ENCODE measurements at places on chromosomes 7 and 10. TPM values are rescaled to one million over a fixed set of nuclear protein-coding genes. Genes with fewer than 3 reads are reported as not detected.
A peak's percentile ranks its signal among the peaks of the same experiment; 100 is the strongest.

SPDYE18 gene
- 0.50 TPM for total RNA-seq

SCRN1 gene
- total RNA-seq: 32.1 TPM

TCERG1L gene
- total RNA-seq: not detected

LFNG gene
- 8.7 TPM for total RNA-seq

DNA sequence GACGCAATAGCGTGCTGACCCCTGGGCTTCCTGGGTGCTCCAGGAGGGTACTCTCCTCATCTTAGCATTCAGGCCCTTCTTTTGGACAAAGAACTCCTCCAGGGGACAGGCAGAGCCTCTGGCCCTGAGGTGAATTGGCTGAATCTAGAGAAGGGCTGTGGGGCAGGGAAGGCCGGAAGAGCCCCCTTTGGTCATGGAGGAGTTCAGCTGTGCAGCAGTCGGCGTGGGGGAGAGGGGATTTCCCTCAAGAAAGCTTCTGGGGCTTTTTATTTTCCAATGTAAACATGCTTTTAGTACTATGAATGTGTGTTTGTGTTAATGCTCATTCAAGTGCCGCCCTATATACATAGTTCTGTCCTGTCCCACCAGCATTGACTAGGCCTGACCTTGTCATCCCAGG is 38.8 kb downstream of the FIGNL1 start:
- DNase-seq: no peak

CPEB3 gene
- total RNA-seq: 11.4 TPM

TMEM273 gene
- total RNA-seq: 14.6 TPM

DNA sequence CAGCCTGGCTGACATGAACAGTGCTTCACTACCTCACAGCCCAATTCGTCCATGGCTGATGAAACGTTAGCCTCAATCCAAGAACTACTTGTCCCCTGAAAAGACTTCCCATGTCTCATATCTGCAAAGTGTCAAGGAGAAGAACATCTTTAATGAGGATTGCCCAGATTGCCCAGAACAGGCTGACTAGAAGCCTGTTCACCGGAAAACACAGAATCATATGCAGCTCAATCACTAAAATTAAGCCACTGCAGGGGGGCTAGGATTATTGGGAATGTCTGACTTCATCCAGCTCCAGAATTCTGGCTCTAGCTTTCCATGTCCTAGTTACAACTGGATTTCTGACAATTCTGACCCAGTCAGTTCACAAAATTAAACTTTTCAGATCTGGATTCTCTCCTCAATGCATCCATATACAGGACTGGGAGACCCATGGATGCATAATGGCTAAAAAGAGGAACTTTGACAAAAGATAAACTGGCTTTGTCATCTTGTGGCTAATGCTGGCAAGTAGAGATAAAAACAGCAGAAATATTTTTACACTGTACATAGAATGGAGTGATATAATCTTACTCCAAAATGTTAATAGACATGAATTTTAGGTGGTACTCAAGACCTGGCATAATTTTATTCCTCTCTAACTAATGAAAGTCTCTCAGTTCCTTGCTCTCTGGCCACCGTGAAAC is 467.0 kb upstream of the POT1 start:
- DNase-seq: no peak

NAT16 gene
- total RNA-seq: not detected

PIP gene
- not detected for total RNA-seq

- no peak for DNase-seq
Measured at GRCh38 chr7:129772646-129773280, 161.2 kb downstream of the NRF1 start.

- no peak for DNase-seq
Measured at GRCh38 chr7:83105948-83106347, 56.7 kb downstream of the PCLO start.

STK31 gene
- 0.21 TPM for total RNA-seq

GRCh38 chr7:84490661-84491060 is 296.1 kb upstream of the SEMA3A start:
- DNase-seq: no peak

GRCh38 chr7:91358303-91358702 is 94.1 kb downstream of the FZD1 start:
- no peak for DNase-seq

DNA sequence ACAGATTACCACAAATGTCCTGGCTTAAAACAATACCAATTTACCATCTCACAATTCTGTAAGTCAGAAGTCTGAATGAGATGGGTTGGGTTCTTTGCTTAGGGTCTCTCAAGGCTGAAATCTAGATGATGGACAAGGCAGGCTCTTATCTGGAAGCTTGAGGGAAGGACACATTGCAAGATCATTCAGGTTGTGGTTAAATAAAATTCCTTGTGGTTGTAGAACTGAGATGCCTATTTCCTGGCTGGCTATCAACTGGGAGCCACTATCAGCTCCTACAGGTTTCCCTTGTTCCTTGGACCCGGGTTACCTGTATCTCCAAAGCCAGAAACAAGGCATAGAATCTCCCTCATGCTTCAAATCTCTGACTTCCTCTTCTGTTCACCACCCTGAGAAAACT is 148.4 kb downstream of the MDFIC start:
- DNase-seq: no peak

DNA sequence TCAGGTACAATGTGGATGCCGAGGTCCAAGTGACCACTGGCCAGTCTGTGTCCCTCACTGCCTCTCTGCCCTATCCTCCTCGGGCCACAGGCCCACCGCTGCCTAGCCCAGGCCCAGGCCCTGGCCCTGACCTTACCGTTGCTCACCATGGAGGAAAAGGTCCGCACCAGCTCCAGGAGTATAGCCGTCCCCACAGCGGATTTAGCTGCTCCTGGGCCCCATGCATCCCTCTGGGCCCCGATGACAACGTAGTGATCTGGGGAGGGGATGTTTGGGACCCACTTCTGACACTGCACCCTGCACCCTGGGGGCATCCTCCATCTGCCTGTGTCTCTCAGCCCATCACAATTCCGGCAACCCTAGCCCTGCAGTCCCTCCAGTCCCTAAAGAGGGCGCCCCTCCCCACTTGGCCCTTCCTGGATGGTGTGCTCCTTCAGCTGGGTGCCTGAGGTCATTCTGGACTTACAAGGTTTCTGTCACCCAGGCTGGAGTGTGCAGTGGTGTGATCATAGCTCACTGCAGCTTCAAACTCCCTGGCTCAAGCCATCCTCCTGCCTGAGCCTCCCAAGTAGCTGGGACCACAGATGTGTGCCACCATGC is 12.1 kb downstream of the TFR2 start:
- no peak for DNase-seq

DNA sequence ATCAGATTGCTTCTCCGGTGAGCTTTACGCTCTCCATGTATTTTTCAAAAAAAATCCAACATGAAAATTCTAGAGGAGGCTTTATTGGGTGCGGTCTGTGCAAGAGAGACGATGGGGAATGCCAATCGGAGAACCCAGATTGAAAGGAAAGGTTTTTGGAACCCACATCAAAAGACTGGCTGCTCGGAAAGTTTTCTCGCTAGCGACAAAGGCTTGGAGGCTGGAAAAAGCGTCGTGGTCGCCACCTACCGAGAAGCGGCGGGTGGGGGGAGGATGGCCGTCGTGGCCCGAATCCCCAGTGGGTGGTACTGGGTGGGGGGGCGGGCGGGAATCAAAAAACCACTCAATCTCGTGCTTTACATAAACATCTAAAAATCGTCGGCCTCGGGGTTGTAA is 1.1 kb upstream of the GTF2I start:
- DNase-seq: peak; percentile 62

- DNase-seq: no peak
Measured at GRCh38 chr7:66326501-66327215, 121.5 kb downstream of the TPST1 start.

KIAA1549 gene
- total RNA-seq: 1.5 TPM

- no peak for DNase-seq
Measured at GRCh38 chr7:28939367-28939766, 18.8 kb downstream of the TRIL start.

DNA sequence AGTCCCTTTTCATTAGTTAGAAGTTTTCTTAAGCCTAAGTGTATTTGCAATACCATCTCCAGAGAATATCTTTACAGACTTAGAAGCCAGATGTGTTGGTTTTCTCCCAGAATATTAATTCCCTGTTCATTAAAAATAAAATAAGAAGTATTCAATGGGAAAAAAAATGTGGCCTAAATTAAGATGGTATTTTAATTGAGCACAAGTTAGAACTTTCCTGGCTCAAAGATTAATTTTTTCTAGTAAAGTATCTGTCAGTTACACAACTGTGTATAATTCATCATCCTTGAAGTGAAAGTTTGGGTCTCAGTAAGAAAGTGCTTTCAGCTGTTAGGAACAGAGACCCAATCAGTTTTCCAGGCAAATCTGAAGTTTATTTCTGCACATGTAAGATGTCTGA is 1179.5 kb upstream of the C7orf33 start:
- DNase-seq: no peak

DNA sequence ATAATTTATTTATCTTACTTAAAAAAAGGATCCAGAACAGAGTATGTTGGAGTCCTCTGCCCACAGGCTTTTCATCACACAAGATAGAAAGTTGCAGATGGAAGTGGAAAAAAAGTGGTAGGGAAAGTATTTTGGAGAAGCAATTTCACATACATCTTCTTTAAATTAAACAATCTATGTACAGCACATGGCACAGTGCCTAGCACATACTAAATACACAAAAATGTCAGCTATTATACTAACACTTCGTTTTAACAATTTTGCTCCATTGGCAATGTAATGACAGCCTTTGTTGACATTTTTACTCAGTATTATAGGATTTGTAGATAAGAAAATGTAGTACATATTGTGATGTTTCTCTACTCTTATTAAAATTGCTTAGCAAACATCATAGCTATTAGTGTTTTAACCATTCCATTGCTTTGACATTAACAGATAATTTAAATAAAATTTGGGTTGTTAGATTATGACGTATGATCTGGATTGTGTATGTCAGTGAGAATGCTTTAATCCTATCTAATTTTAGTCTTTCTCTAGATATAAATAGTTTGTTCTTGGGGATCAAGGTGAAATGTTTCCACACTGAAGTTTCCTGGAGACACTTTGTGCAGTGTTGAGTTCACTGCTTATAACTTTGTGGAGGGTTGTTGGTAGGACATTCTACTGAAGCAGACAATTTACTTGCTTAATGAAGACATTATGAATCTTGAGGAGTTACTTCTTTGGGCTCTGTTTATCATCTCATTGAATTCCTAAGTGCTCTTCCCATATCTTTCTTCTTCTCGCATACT is 202.8 kb upstream of the DKK1 start:
- DNase-seq: no peak

DNA sequence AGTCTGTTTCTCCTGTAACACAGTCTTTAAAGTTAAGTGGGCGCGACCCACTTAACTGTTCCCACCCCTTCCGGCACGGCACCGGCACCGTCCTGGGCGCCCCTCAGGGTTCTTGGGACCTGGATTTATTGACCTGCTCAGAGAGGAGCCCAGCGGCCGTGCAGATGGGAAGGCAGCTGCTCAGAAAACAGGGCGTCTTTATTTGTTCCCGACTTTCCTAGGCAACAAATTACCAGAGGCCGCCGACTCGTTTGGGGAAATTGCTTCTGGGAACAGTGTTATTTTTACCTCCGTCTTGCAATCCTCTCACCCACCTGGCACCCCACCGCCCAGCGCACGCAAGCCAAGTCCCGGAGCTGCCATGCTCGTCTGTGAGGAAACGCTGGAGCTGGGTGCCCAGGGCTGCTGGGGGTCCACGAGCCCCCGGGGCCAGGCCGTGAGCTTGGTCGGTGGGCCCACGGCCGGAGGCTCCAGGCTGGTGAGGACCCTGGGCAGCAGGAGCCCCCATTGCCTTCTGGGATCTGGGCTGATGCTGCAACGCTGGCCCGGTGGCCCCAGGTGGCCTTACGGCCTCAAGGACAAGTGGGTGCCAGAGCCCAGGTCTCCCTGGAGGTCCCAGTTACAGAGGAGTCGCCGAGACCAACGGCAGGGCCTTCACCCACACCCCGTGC is 14.9 kb upstream of the ADGRA1 start:
- DNase-seq: no peak

SPDYE11 gene
- not detected for total RNA-seq

BLOC1S2 gene
- total RNA-seq: 19.9 TPM

DNA sequence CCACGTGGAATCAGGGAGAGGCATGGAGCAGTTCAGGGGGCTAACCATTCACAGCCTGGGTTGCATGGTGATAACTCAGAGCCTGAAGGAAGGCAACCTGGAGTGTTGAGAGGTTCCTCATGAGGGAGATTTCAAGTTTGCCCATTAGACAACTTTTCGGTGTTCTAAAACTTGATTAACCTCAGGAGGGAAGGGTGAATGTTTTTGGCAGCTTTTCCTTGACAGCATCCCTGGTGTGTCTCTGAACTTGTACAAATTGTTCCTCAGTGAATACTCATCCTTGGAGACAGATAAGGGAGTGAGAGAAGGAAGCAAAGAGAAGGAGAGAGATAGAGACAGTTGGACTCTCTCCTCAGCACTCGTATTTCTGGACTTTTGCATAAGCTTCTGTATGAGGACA is at the start of gene OR9A4:
Gene OR9A4 (plus strand): TSS at position 301 of the 400 bp plus-strand sequence. CDS start 2,477 bp downstream, outside the sequence.
- DNase-seq: no peak

GDF2 gene
- not detected for total RNA-seq

DNA sequence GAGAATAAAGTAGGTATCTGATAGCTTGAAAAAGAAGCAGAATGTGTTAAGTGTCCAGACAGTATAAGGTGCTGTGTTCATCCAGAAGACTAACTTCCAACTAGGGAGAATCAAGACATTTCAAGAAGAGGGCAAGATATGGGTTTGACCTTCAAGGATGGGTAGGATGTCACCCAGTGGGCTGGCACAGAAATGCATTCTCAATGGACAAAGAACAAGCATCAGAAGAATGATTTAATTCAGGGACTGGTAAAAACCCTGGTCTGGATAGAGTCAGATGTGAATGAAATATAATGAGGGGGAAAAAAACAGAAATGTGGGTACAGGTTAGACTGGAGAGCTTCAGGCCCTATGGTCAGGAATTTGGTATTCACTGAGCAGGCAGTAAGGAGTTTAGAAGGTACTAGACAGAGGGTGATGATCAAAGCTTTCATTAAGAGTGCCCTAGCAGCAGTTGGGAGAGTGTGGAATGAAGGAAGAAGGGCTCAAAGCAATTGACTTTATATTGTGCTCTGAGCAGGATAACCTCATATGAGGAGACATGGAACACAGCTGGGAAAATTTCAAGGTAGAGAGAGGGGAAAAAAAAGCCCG is 180.7 kb upstream of the ANK3 start:
- DNase-seq: no peak

GRCh38 chr7:42722198-42722597 is 189.7 kb downstream of the C7orf25 start:
- DNase-seq: no peak

DNA sequence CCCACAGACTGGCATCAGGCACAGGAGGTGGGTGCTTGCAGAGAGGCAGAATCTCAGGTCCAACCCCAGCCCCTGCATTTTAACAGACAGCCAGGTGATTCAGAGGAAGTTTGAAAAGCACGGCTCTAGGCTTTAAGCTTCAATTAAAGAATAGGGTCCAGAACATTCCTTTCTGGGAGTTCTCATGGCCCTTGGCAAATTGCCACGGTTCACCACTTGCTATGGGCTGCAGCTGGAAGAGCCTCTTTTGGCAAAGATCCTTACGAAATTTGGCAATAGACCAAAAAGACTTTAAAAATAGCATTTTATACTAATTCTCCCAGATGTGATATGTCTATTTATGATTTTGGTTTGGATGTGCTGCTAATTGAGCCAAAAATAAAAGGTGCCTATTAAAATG is 148.1 kb downstream of the ITGA8 start:
- DNase-seq: peak; percentile 58

GRCh38 chr10:103534621-103535498 is 41.4 kb downstream of the NEURL1 start:
- no peak for DNase-seq

GRCh38 chr10:80410122-80410521 is 1.8 kb downstream of the PRXL2A start:
- no peak for DNase-seq

CCSER2 gene
- total RNA-seq: 119 TPM

PLEKHS1 gene
- total RNA-seq: not detected

- no peak for DNase-seq
Measured at GRCh38 chr10:60916025-60916424, 28.0 kb downstream of the RHOBTB1 start.

Measured in left cardiac atrium (tissue), 4 donors.